ENCODE measurements at places on chromosomes 7 and 10.

GRCh38 chr7:45451342-45452035, 122.7 kb upstream of the ADCY1 start:
- no peak for DNase-seq

GRCh38 chr7:137146012-137146455, 197.5 kb downstream of the PTN start:
- no peak for DNase-seq

GRCh38 chr7:151088856-151089699, 2.8 kb downstream of the AGAP3 start:
- DNase-seq = no peak

DNA sequence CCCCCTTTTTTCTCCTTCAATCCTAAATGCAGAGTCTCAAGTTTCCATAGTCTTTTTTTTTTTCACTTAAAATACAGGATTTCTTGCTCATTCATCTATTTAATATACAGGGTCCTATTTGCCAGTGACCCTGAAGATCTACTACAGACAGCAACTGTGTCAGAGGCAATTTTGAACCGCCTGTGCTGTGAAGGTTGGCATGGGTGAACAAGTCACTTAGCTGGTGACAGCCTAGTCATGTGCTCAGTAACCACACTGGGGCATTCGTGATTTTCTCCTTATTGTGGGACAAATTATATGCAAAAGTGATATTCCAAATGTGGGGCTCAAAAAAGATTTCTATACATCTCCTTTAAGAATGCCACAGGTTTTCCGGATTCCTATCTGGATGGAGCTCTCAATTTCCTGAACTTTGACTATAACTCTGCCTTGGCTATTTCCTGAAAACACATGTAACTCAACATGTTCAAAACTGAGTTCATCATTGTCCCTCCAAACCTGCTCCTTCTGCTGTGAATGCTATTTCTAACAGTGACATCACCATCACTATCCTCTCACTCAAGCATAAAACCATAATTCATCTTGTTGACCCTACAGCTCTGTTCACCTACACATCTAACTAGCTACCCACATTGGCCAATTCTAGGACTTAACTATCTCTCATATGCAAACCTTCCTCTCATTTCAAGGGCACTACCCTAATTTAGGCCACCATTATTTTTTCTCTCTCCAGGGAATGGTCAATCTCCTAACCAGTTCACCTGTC, 36.7 kb downstream of the CDK6 start:
- no peak for DNase-seq

GRCh38 chr10:118926903-118927302, 102.6 kb upstream of the NANOS1 start:
- DNase-seq = no peak

DNA sequence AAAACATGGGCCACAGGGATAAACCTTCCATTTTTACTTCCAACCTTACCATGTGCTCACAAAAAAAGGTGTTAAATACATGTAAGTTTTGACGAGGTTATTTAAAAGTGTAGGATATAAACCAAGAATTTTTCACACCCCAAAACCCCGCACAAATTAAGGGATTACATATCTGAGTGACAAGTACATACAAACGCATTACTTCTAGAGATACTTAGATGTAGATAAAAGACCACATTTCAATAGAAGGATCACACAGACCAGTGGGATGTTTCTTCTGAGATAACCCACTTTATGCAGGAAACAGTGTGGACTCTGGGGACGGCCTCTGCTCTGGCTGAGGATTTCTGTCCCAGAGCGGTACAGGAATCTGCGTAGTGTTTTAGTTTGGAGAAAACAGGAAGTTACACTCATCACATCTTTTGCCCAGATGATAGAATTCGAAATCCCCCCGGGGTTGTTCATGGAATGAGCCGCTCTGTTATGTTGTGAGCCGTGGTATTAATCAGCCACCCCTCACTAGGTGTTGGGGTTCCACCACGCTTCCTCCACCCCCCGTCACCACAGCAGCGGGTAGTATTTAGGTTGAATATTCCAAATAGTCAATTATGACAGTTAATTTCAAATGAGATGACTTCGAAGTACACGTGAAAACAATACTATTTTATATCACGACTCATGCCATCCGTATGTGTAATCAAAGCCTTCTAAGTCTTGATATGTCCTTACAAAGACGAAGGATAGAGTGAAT, 1.3 kb upstream of the CUL1 start:
- DNase-seq = peak; percentile 28

DNA sequence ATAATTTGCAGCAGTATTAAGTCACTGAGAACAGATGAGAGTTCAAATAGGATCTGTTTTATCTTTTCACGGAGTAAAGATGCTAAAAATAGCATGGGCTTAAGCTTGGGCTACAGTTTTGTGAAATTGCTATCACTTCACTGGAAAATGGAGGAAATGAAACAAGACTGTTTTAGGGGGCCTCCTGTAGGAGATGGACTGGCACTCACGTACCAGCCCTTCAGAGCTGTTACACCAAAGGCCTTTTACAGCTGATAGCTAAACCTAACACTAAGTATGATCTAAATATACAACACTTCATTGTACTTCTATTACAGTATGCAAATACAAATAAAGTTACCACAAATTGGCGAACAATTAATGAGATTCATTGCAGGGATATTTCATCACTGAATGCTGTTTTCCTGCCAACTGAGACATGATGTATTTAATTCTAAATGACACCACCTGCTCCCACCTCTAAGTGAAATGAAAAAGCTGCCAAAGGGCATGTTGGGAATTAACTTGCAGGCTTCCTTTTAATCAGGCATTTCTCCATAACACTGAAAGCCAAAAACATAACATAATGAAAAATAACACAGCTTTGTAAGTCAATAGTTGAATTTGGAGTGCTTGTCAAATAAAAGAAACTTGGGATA, 304.5 kb upstream of the LRRN3 start:
- no peak for DNase-seq

DNA sequence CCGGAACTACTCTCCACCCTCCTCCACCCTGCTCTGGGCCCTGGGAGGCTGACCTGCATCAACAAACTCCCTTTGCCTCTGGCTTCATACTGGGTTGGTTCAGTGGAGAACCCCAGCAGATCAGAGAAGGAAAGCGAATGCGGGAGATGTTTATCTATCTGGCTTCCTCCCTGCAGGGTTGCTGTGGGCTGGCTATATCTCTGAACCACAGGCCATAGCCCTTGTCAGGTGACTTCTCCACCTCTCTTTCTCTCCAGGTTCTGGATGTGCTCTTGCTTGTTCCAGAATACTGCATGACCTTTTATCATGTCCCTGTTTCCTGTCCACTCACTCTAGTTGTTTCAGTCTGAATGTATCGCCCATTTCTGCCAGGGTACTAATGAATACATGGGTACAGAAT, 51.7 kb upstream of the IFRD1 start:
- DNase-seq = peak; percentile 29

DNA sequence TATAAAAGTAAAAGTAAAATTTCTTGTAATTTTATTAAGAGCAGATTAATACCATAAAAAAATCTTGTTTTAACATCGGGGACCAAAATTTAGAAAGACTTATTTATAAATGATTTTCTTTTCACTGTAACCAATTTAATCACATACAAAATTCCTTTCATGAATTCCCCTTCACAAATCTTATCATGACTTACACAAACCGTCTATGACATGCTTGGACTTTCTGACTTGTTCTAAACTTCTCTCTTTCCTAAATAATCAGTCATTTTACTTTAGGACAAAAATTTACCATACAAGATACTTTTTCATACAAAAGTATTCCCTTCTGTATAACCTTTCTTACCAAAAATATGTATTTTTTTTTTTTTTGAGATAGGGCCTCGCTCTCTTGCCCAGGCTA, 9.3 kb downstream of the CROT start:
- no peak for DNase-seq

DNA sequence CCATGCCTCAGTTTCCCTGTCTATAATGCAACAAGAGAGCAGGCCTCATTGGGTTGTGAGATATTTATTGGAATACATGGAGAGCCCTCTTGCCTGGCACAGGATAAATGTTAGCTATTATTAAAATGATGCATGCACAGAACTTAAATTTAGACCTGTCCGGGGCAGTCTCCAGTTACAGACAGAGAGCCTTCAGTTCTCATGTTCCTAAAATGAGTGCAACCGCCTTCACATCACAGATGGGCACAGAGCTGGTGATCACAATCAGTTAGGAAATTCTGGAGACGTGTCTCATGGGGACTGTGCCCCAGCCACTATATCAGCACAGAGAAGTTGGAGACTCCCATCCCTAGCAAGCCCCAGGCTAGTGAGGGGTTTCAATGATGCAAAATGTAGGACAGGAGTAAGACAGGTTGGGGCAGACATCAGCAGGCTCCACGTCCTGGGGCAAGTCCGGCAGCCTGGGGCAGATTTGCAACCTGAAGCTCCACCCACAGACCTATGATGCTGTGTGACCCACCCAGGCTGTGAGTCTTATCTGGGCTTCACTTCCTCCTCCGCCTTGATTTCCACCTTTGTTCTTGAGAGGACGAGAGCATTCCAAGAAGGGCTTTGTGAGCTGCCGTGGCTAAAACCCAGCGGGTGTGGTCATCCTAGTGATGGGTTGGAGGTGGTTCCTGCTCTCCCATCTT, 49.4 kb downstream of the CXCL12 start:
- DNase-seq = no peak

- no peak for DNase-seq
Measured at GRCh38 chr7:13875496-13876074, 113.9 kb downstream of the ETV1 start.

DNA sequence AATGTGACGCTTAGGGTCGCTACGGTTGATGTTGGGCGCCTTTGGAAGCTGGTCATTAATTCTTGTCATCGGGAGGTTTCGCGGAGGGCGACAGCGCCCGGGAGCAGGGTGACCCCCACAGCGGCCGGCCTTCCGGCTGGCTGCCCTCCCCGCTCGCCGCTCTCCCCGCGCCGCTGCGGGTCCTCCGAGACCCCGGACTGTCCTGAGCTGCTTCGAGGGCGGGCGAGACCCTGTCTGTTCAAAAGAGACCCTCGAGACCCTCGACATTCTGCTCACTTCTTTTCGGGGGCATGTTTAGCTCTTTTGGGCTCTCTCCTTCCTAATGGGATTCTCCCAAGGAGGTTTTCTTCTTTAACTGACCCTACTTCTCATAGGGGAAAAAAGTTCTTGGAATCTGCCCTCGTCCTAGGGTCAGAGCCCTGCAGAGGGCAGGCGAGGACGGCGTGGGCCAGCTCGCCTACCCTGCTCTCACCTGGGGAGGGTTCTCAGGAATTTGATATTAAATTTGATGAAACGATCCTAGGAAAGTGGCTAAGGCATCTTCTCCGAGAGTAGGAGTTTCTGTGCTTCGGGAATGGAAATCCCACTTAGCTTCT, 257.0 kb downstream of the OTUD1 start:
- no peak for DNase-seq

GRCh38 chr7:137747359-137748031, 99.3 kb downstream of the DGKI start:
- DNase-seq = no peak

- no peak for DNase-seq
Measured at GRCh38 chr10:75283671-75284470, 48.1 kb upstream of the COMTD1 start.

DNA sequence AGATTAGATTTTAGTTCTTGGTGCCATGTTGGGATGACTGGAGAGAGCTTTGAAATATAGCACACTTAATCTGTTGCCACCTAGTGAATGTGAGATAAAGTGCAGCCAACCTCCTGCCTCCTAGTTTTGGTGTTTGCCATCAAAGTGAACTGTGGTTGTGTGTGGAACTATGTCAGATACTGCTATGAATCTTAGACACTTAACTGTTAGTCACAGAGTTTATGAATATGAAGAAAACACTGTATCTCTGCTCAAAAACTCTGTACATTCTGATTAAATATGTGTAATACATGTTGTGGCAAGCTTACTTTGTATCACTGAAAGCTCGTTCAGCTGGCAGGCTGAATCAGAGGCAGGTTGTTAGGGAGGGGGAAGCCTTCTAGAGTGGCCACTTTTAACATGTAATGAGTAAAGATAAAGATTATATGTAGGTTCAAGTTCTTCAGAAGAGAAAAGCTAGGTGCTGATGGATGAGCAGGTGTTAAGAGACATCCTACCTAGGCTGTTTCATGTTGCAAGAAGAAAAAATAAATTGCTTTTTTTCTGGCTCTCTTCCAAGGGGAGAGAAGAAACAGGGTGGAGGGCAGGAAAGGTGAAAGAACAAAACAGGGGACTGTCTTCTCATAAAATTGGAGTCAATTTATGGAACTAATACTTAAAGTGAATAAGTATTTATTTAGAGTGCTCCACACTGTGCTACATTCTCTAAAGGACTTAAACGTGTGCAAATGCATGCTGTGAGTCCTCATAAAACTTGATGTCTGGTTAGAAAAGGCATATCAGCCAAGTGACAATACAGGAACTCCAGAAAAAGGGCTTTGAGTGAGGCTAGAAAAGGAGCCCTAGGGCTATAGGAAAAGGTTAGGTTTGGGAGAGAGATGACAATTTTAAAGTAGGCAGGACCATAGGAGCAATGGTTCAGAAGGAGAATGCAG, 14.1 kb upstream of the LAMB1 start:
- DNase-seq = no peak

GRCh38 chr10:59148701-59149100, 27.7 kb upstream of the PHYHIPL start:
- no peak for DNase-seq

DNA sequence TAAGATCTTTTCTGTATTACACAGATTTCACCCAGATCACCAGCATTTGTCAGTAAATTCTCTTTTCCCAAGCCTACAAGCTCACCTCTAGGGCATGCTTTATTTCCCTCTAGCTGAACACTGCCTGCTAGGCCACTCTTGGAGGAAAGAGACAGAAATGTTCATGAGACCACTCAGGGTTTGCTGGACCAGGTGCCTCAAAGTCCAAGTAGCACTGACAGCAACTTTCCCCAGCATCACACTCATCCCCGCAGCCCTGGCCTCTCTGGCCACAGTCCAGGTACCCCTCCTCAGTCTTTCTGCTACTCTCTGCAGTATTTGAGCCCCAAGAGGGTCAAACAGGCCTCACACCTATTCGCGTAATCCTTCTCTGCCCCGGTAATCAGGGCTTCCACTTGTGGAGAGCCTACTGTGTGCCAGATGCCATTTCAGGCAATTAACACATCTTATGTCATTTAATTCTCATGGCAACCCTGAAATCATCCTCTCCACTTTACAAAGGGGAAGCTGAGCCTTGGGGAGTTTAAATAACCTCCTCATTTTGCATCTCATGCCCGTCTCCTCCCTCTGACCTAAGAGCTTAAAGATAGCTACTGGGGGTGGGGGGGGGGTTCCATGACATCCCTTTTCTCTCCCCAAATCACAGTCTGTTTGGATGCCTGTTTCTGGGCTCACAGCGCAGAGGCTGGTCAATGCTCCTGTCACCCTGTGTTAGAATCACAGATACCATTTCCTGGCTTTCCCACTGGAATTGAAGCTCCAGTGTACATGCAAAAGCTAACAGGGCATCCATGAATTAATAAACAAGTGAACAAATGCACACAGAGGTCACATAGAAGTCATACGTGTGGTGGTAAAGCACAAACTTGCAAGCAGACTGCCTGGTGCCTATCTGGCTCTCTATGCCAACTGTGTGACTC, 88.5 kb downstream of the PRLHR start:
- no peak for DNase-seq
